ENCODE measurements at places on chromosomes 5 and 9.

GRCh38 chr5:131285703-131286399, 22.0 kb downstream of the CDC42SE2 start:
- no peak for DNase-seq

DNA sequence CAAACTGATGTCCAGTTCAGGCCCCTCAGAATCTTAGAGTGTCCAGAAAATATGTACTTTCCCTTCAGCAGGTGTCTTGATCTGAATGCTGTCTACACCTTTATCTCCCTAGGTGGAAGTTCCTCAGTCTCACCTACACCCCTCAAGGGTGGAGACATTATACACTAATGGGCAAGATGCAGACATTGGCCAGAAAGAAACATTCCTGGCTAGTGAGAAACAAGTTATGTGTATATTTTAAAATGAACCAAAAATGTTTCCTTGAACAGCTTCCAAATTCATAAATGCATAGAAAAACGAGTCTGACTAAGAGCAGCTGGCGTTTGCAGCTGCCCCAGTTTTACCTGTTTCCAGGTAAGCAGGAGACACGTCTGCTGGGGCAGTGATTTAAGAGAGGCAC, 140.5 kb upstream of the IRX4 start:
- no peak for DNase-seq

DNA sequence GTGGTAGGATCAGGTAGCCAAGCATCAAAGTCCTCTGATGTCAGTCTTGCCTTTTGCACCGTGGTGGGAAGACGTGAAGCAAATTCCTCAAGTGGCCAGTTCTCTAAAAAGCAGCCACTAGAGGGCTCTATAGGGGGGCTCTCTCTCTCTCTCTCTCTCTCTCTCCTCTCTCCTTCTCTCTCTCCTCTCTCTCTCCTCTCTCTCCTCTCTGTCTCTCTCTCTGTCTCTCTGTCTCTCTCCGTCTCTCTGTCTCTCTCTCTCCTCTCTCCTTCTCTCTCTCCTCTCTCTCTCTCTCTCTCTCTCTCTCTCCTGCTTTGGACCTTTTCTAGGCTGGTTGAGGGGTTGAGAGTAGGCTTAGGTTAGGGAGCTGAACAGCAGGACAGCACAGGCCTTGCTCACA, 13.9 kb upstream of the OSMR start:
- no peak for DNase-seq

- no peak for DNase-seq
Measured at GRCh38 chr9:89536145-89536574, 38.2 kb upstream of the SEMA4D start.

GRCh38 chr5:11072568-11072967, 311.5 kb upstream of the DAP start:
- DNase-seq = no peak

DNA sequence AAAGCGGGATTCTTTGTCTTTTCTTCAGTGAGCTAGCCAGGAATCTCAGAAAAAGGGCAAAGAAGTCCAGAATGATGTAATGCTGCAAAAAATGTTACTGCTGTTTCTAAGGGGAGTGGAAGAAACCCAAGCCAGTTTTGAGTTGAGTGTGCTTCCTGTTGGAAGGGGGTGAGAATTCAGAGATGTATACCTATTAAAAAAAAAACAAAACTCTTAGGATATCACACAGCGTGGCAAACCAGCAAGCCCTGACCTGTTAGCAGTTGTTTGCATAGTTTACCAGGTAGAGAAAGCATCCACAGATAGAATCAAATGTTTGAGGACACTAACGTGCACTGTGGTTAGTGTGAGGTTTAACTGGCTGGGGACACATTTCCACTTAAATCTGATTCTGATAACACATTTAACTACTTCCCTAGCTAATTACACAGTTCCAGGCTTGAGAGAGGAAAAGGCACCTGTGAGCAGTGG, 11.4 kb downstream of the BASP1 start:
- DNase-seq = peak; percentile 73

DNA sequence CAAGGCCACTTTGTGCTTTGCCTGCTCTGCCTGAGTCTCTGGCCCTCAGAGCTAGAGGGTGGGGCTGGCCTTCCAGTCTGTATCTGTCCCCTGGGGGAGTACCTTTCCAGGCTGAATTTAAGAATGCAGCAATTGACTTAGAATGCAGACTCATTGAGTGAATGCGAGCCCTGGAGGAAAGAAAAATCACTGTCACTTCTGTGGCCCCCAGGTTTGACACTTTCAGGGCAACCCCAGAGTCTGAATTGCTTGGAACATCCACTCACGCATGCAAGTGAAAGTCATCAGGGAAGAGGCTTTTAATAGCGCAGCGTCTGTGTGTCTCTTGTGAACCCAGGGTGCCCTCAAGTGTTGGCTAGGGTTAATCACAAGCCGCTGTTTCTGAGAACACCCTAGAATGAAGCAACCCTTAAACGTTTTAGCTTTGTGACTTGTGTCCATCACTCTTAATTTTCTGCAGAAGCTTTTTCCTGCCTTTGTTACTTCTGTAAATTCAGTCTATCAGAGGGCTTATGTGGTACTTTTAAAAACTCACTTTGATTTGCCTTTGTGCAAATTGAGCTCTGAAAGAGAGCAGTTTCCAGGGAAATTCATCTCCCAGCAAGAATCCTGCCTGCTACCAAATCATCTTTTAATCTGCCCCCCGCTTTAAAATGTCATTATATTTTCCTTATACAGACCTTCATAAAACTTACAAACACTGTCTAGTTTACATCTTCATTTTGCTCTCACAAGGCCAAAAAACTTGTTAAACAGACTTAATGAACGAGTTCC, 146.8 kb upstream of the IQGAP2 start:
- DNase-seq = peak; percentile 64

DNA sequence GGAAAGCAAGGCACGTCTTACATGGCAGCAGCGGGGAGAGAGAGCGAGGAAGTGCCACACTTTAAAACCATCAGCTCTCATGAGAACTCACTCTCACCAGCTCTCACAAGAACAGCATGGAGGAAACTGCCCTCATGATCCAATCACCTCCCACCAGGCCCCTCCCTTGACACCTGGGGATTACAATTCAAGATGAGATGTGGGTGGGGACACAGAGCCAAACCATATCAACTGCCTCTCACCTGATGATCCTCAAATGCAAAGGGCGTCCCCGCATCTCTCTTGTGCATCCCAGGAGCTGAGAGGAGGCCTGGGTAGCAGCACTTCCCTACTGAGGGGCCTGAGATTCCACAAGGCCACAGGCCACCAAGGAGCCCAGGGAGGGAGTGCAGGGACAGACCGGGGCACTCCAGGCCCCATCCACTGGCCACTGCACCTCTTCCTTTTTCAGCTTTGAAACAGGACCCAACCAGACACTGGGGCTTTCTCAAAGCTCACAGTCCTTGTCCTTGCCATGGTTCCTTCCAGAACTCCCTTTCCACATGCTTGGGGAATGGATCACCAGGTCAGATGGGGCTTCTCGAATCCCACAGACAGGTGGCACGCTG, 54.5 kb upstream of the IL17B start:
- no peak for DNase-seq

GRCh38 chr9:78563269-78563668, 266.3 kb downstream of the PSAT1 start:
- no peak for DNase-seq

DNA sequence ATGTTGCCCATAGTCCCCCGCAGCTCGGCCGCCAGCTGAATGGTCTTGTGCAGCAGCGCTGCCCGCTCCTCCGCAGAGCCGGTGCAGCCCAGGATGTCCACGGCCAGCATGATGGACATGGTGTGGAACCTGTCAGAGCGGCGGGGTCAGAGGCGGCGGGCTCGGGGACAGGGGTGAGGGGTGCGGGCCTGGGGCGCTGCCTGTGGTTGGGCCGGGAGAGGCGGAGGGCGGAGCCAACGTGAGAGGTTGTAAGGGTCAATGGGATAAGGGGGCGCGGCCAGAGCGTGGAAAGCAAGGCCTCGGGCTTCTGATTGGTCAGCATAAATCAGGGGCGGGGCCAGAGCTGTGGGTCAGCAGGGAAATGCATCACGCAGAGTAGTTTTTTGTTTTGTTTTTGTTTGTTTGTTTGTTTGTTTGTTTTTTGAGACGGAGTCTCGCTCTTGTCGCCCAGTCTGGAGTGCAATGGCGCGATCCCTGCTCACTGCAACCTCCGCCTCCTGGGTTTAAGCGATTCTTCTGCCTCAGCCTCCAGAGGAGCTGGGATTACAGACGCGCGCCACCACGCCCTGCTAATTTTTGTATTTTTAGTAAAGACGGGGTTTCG, 6.8 kb upstream of the TOR2A start:
- peak; percentile 43 for DNase-seq

DNA sequence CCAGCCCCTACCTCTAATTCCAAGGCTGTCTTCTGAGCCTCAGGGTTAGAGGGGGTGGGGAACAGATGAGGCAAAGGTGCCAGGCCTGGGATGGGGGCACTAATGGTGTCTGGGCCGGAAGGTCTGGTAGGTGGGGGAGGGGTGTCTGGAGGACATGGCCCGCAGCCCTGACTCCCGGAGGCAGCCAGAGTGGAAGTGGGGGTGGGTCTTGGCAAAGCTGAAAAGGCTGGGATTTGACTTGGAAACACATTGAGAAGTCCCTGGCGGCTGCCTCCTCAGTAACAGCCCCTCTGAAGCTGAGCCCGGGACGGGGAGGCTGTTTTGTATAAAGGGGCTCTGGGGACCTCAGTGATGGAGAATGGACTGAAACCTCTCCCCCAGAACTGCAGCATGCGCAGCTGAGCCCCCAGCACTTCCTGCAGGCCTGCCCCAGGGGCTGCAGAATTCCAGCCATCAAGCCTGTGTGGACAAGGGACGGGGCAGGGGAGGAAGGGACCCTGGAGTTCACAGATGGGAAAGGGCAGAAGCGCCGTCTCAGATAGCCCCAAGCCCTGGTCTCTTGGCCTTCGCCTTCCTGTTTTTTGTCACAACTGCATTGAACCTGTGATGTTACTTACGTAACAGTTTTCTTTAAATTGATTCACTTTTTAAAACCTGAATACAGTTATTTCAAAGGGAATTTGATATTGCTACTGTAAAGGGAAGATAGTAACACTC, 49.3 kb upstream of the SYNPO start:
- peak; percentile 81 for DNase-seq

DNA sequence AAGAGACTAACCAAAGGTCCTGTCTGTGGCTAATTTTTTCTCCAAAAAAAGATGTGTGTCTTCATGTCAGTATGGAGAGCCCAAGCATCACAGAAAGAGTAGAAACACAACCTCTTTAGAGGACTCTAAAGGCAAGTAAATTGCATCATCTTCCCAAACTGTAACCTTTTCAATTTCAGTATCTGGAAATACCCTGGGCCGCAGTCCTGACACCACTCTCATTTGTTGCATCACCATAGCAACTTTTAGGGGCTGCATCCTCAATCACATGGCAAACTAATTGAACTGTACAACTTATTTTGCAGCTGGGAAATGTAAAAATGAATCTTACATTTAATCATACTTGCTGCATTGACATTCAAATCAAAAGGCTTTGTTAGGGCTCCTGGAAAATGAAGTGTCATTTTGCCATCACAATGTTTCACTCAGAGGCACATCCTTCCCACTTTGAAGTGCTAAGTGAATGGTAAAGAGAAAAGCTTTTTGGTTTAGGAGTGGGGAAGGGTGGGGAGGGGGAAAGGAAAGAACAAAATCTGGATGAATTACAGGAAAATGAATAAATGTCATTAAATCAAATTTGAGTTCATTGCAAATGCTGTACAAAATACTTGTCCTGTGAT, 60.6 kb upstream of the GRIA1 start:
- no peak for DNase-seq

DNA sequence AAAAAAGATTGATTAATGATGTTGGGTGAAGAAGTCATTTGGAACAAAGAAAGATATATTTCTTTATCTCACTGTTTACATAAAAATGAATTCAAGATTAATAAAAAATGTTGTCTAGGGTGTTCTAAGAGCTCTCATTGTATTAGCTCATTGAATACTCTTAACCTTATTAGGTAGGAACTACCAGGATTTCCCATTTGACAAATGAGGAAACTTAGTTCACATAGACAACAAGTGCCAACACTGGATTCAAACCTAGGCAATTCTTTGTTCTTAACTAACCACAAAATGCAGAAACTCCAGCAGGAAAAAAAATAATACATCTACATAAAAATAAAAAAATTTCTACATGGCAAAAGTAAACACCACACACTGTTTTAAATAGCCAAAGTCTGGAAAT, 175.8 kb downstream of the RAPGEF6 start:
- DNase-seq = no peak

GRCh38 chr9:26054600-26055520, 376.6 kb upstream of the TUSC1 start:
- no peak for DNase-seq

DNA sequence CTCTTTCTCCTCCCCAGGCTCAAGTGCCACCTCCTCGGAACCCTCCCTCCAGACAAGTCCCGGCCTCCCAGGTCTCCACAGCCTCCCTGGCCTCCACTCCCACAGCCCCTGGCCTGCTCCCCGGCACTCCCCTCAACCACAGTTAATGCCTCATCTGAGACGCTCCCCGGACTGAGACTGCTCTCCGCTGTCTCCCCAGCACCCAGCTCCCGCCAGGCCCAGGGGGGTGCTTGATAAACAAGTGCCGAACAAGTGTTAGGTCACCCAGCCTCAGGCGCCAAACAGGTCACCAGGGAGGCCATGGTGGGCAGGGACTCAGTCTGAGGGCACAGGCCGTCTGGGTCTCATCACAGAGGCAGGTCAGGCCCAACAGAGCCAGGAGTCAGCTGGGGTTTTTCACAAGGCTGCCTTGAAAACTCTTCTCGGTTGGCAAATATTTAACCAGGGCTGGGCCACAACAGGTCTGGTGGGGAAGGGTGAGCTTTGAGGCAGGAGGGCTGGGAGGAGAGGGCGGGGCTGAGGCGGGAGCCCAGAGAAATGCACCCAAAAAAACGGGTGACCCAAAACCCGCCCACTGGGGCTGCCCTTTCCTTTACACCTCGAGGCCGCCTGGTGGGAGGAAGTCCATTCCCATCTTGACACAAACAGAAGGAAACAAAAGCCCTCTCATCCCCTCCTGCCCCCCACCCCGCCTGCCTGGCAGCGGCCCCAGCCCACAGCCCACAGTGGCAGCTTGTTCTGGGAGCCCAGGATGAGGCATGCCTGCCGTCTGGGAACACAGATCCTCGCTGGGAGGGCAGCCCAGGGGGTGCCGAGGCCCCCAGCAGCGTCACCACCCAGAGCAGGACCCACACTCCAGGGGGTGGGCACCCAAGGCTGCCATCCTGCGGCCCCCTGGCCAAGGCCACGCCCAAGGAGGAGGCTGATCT, 66.6 kb upstream of the STXBP1 start:
- DNase-seq = no peak

GRCh38 chr5:9951865-9952516, 297.7 kb downstream of the ATPSCKMT start:
- DNase-seq = no peak

DNA sequence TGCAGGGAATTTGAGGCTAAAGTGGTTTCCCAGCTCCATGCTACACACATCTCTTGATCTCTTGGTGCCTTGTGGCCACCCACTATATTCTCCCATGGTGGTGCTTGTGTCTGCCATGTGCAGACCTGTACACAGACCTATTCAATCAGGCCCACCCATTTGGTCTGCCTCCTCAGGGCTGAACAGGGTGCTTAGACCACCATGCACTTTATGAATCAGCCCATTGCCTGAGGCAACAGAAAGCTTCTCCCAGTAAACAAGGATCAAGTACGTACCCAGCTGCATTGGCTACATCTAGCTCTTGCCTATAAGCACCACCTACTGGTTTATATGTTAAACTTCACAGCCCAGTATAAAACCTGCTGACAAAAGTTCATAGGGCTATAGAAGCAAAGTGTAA, 664.3 kb upstream of the EDIL3 start:
- DNase-seq = no peak

Measured in muscle of arm (tissue), 14 donors.